Left kidney (tissue), 8 donors: ENCODE measurements at places on chromosomes 12 and 14. TPM values are rescaled to one million over a fixed set of nuclear protein-coding genes. Genes with fewer than 3 reads are reported as not detected.

- DNase-seq = no peak
Observed at GRCh38 chr12:89729946-89730459, 21.4 kb upstream of the ATP2B1 start.

- DNase-seq = no peak
Observed at GRCh38 chr14:102696856-102697495, 80.3 kb upstream of the TRAF3 start.

- no peak for DNase-seq
Observed at GRCh38 chr14:53331921-53332320, 178.8 kb upstream of the DDHD1 start.

DNA sequence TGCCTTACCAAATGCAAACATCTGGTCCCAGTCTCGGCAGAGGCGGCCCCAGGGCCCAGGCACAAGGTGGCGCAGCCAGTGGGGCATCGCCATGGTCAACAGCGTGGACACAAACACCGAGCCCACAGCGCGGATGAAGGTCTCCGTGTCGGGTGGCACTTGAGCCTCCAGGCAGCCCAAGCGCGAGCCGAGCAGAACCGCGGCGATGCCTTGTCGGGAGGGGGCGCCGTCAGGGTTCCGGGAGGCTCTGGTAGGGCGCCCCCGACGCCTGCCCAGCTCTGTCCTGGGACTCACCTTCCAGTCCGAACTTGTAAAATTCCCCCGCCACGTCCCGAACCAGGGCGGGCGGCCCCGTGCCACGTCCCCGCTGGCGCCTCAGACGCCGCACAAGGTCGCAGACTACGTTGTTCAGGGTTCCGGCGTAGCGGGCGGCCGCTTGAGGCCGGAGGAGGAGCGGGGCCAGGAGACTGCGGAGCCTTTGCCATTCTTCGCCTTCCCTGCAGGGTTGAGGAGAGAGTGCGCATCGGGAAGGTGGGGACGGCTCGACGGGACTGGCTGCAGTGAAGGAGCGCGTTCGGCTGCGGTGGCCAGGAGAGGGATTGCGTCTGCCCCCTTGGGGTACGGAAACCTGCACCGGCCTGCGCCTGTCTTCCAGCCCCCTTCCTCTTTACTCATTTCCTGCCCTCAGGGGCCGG, 1.7 kb downstream of the CYP27B1 start:
- DNase-seq = no peak

GRCh38 chr12:67716817-67717216, 68.3 kb downstream of the DYRK2 start:
- DNase-seq = no peak

ANKS1B gene
- polyA plus RNA-seq = 4.8 TPM

DNA sequence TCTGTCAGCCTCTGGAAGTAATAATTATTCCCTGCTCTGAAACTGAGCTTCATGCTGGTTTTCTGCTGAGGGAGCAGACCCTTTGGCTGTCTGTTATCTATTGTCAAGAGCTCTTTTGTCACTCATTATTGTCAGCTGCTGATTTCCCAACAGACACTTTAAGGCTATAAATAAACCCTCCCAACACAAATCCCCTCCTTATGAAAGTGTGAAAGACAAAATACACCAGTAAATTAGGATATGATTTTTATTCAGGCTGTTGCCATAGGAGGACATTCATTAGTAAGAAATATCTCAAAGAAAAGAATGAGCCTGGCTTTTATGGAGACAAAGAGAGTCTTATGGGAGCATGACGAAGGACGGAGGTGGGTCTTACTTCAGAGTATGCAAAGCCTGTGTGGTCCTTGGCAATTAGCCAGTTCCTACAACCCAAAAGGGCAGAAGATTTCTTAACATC, 180.8 kb downstream of the CRADD start:
- DNase-seq = no peak

GALNT9 gene
- 7.3 TPM for polyA plus RNA-seq

NEUROD4 gene
- polyA plus RNA-seq = not detected
